ENCODE measurements at places on chromosomes 7 and 10. TPM values are rescaled to one million over a fixed set of nuclear protein-coding genes. Genes with fewer than 3 reads are reported as not detected.

RNF133 gene
- total RNA-seq: 0.25 TPM

KLF14 gene
- not detected for total RNA-seq

SPDYE2B gene
- total RNA-seq: not detected

FAM25C gene
- total RNA-seq: not detected

FZD1 gene
- 7.6 TPM for total RNA-seq

NEBL gene
- 43.0 TPM for total RNA-seq

TMEM270 gene
- not detected for total RNA-seq

SLC37A3 gene
- 105 TPM for total RNA-seq

HMX2 gene
- total RNA-seq: not detected

C10orf67 gene
- total RNA-seq: 0.25 TPM

CRYGN gene
- total RNA-seq: 0.25 TPM

CPA5 gene
- total RNA-seq: not detected

WASL gene
- total RNA-seq: 25.3 TPM

TDRD1 gene
- 0.25 TPM for total RNA-seq

MMD2 gene
- total RNA-seq: 4.4 TPM

SAMD9 gene
- 1.5 TPM for total RNA-seq

ANKRD30A gene
- not detected for total RNA-seq

ZNF487 gene
- 12.5 TPM for total RNA-seq

TMEM213 gene
- total RNA-seq: not detected

INHBA gene
- total RNA-seq: 7.9 TPM

GIMAP5 gene
- total RNA-seq: 2.7 TPM

ABCB1 gene
- 7.4 TPM for total RNA-seq

PBLD gene
- total RNA-seq: 5.4 TPM

RELN gene
- 52.6 TPM for total RNA-seq

PMPCB gene
- total RNA-seq: 47.9 TPM

TBL2 gene
- total RNA-seq: 33.9 TPM

ATOH7 gene
- total RNA-seq: 0.49 TPM

SKIDA1 gene
- 6.9 TPM for total RNA-seq

EFCAB10 gene
- total RNA-seq: 2.7 TPM

TAS2R3 gene
- 5.7 TPM for total RNA-seq
